ENCODE measurements at places on chromosomes 13 and 19.

DNA sequence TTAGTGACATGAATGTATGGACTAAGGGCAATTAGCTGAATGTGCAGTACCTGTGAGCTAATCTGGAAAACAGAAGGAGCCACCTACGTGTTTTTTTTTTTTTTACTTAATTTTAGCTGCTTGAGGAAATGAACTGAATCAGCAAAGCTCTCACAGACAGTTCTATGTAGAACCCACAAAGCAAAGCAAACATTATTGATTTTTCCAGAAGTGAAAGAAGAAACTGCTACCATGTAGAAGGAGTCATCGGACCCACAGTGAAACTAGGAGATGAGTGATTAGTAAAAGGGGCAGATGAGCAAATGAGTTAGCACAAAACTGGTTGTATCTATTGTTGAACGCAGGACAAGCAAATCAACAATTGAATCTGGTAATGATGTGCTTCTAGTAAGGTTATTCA is 94.1 kb upstream of the SLC7A1 start:
- DNase-seq = no peak

DNA sequence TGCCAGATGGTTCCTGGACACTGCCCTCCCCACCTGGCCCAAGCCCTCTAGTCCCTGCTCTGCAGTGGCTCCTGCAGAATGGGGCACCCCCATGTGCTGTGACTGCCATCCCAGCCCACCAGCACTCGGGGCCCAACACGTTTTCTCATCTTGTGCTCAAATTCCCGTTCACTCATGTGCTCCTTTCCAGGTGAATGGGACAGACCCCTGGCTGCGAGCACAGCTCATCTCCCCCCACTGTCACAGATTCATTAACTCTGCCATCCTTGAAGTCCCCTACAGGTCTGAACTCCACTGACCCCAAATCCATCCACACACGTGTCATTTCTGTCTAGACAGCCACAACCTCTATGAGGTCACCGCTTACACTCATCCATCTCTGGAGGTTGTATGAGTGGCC is 23.6 kb downstream of the TUBA3C start:
- no peak for DNase-seq

- no peak for DNase-seq
Measured at GRCh38 chr13:93146584-93147297, 79.9 kb upstream of the GPC6 start.

- DNase-seq = peak; percentile 73
Measured at GRCh38 chr19:41144403-41144802, 30.2 kb downstream of the CYP2F1 start.

DNA sequence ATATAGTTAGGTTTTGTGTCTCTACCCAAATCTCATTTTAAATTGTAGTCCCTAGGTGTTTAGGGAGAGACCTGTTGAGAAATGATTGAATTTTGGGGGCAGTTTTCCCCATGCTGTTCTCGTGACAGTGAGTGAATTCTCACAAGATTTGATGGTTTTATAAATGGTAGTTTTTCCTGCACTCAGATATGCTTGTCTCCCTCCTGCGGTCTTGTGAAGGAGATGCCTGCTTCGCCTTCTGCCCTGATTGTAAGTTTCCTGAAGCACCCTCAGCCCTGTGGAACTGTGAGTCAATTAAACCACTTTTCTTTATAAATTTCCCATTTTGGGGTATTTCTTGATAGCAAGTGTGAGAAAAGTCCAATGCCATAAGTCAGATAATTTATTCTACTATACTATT is 1977.5 kb upstream of the PCDH20 start:
- no peak for DNase-seq

DNA sequence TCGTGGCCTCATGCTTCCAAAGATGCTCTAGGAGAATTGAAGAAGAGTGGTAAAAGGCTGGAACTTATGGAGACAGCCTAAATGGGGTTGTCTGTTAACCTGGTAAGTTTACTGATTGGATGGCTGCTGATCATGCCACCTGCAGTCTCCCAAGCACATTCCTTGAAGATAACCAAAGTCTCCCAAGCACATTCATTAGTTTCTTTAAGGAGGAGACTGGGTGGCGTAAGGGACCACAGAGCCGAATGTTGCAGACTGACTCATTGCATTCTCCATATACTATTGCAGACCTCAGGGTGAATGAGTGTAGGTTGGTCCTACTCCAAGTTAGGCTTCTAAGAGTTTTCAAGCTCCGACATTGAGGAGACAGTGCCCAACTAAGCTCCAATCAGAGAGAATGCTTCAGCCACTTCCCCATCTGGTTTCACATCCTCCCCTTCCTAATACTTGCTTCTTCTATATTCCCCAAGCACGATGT is at the start of gene IGFL3:
TSS of gene IGFL3 (minus strand) at position 51 of the 478 bp plus-strand sequence. CDS start at position 12, 39 bp downstream.
- DNase-seq = no peak

GRCh38 chr19:28680111-28680510 is 532.8 kb downstream of the UQCRFS1 start:
- no peak for DNase-seq

GRCh38 chr13:46556418-46556779 is 3.4 kb downstream of the LRCH1 start:
- DNase-seq = no peak

DNA sequence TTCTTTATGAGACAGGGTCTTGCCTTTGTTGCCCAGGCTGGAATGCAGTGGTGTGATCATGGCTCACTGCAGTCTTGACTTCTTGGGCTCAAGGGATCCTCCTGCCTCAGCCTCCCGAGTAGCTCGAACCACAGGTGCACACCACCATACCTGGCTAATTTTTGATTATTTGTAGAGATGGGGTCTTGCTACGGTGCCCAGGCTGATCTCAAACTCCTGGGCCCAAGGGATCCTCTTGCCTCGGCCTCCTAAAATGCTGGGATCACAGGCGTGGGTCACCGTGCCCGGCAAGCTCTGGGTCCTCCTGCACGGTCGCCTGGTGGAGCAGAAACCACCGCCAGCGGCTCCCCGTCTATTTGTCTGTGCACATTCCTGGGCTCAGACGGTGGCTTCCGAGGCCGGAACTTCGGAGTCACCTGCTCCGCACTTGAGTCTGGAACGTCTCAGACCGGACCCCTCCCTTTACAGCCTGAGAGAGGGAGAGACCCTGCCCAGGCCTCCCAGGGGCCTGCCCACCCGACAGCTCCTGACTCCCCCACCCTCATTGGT is 22.2 kb downstream of the EFNA2 start:
- no peak for DNase-seq

GRCh38 chr13:77985866-77986636 is 67.4 kb upstream of the EDNRB start:
- no peak for DNase-seq

- DNase-seq = no peak
Measured at GRCh38 chr19:57047743-57048142, 72.0 kb upstream of the USP29 start.

GRCh38 chr19:10747674-10748073 is 29.8 kb downstream of the DNM2 start:
- DNase-seq = no peak

- DNase-seq = no peak
Measured at GRCh38 chr19:28288572-28289264, 924.2 kb downstream of the UQCRFS1 start.

DNA sequence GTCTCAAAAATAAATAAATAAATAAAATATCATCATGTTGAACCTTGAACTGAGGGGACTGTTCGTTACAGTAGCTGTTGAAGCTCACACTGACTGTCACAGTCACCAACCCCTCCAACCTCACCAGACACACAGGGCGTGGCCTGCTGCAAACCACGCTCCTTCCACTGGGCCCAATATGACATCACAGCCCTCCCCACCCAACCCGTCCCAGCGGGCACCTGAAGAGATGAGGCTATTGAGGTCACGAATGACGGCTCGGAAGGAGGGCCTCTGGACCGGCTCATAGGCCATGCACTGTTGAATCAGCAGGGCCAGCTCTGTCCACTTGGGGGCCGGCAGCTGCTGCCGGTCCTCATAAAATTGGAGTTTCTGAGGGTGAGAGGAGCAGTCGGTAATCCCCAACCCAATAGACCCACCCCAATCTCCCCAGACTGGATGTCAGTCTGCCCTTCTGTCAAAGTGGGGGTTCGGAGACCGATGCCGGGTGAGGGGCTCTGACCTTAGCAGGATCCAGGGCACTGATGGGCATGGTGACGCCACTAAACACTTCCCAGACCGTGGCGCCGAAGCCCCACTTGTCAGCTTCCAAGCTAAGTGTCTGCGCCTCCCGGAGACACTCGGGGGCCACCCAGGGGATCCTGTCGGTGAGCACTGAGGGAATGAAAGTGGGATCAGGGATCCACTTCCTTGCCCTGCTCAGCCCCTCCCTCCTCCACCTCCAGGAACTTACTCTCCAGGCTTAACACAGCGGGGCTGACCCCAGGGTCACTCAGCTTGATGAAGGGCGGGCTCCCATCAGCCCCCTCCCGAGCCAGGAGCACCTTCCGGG is 13.2 kb downstream of the JAK3 start:
- no peak for DNase-seq

- DNase-seq = no peak
Measured at GRCh38 chr19:27741236-27741635, 1471.7 kb downstream of the UQCRFS1 start.

GRCh38 chr13:112990783-112991182 is 21.8 kb downstream of the MCF2L start:
- no peak for DNase-seq

DNA sequence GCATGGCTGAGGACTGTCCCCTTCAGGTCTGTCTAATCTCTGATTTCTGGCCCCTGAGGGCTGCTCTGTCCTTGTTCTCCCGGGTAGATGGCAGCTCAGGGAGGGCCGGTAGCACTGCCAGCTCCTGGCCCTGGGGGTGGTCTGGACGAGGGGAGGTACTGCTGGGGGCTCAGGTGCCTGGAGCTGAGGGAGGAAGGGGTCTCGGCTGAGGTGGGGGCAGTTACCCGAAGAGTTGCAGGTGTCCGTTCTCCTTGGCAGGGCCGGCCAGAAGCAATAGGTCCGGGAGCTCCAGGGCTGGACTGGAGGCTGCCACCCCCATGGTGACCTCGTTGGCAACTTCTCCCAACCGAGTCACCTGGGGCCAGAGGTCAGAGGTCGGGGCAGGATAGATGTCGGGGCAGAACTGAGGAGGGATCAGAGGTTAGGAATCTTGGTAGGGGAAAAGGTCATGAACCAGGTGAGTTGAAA is 1.2 kb upstream of the EMC10 start:
- no peak for DNase-seq

DNA sequence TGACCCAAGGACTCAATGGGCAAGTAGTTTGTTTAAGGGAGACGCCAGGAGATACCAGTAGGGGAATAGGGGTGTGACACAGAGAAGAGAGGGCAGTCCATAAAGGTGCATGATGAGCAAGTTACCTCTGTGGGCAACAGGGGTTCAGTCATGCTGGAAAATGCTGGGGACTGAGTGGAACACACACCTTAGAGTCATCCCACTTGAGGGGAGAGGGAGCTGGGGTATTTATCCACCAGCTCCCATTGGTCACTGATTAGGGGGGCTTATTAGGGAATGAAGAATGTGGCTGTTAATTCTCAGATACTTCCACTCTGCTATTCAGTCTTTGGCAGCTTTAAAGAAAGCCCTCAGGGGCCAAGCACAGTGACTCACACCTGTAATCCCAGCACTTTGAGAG is 67.5 kb upstream of the MRI1 start:
- DNase-seq = no peak

DNA sequence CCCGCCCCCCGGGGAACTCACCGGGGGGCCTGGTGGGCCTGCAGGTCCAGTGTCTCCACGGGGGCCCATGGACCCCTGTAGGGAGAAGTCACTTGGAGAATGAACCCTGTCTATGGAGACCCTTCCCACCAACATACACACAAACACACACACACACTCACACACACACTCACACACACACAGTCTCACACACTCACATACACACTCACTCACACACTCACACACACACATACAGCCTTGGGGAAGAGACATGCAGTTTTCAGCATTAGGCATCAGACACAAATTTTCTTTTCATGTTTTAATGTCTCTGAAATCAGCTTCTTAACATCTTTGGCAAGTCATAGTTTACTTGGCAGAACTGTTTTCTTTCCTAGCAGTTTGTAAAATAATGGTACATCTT is 31.0 kb upstream of the OLFM2 start:
- no peak for DNase-seq

DNA sequence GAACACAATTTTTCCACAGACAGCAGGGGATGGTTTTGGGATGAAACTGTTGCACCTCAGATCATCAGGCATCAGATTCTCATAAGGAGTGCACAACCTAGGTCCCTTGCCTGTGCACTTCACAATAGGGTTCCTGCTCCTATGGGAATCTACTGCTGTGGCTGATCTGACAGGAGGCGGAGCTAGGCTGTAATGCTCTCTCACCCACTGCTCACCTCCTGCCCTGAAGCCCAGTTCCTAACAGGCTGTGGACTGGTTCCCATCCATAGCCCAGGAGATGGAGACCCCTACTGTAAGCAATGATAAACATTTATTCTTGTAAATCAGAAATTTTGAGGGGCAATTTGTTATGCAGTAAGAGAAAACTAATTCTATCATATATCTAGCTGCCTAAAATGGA is 1234.7 kb downstream of the SLITRK1 start:
- DNase-seq = no peak

- no peak for DNase-seq
Measured at GRCh38 chr13:57123681-57124080, 17.0 kb upstream of the PRR20A start.

DNA sequence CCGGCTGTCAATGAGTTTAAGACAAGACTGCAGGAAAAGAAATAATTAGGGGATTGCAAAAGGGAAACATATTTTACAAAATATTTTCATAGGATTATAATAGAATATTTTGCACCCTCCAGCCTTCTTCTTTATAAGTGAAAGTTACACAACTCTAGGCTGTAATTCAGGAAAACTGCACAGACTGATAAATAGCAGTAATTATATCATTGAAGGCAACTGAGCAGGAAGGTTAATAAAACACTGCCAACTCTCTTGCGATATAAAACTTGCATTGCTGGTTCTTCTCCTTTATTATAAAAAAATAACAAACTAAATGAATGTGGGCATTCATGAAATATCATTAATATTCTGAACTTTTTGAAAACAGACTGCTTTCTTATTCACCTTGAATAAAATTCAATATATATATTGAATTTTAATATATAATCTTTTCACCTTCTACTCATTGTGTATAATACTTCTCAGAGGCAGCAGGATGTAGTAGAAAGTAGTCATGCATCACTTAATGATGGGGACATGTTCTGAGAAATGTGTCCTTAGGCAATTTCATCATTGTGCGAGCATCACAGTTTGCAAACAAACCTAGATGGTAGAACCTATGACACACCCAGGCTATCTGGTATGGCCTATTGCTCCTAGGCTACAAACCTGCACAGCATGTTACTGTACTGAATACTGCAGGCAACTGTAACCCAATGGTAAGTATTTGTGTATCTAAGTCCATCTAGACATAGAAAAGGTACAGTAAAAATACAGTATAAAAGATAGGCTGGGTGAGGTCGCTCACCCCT is 24.9 kb upstream of the STARD13 start:
- no peak for DNase-seq

GRCh38 chr13:39073983-39074382 is 35.7 kb downstream of the NHLRC3 start:
- no peak for DNase-seq

GRCh38 chr19:10808937-10809649 is 26.9 kb downstream of the TMED1 start:
- DNase-seq = no peak
